DMS53 (cell line): ENCODE measurements at places on chromosomes 3 and 15.
A peak's percentile ranks its signal among the peaks of the same experiment; 100 is the strongest.

GRCh38 chr3:133208184-133208583 lies 170.0 kb downstream of the TMEM108 start:
- DNase-seq, result peak; percentile 74

DNA sequence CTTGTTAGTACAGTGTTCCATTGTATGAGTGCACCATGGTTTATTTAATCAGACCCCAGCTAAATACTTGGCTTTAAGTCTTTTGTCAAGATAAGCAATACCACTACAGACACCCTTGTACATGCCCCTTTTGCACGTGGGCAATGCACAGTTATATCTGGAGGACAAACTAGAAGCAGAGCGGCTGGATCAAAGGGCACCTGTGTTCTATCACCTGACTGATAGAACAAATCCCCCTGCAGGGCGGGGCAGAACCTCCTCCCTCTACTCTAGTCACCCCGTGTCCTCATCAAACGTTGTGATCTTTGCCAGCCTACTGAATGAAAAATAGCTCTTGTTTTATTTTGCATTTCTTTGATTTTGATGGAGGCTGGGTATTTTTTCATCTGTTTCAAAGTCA lies 314.9 kb downstream of the TLE3 start:
- peak; percentile 78 for DNase-seq

DNA sequence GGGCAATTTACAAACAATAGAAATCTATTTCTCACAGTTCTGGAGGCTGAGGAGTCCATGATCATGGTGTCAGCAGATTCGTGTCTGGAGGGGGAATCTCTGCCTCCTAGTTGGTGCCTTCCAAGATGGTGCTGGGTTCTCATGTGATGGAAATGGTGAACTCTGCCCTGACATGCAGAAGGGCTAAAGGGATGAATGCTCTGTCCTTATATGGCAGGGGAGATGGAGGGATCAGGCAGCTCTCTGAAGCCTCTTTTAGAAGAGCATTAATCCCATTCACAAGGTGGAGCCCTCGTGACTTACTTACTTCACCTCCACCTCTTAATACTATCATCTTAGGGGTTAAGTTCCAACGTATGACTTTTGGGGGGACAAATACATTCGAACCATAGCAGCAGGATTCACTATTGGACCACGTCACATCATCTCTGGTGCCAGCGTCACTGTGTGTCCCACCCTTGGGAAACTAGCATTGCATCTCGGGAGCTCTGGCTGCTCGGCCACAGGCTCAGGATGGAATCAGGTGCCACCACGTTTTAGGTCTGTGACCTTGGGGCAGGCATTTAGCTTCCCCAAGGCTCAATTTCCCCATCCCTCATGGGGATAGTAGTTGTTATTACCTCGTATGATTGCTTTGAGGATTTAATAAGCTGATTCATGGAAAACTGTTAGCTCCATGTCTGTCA lies 53.0 kb downstream of the SV2B start:
- DNase-seq, result no peak

DNA sequence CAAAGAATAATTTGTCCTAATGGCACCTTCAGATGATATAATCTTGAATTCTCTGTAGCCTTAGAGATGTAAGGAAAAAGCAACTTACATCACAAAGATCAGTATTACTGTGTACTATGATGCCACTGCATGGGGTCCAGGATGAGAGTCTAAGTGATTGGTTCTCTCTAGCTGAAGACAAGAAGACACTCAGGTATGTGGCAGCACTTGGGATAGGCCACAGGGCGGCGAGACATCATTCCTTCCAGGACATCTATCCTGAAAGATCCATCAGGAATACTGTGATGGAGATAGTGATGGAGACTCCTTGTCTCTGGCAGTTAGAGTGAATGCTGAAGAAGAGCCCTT lies 2.5 kb downstream of the CD200 start:
- DNase-seq, result no peak

- peak; percentile 53 for DNase-seq
Measured at GRCh38 chr3:140972833-140973232, 31.2 kb downstream of the SLC25A36 start.

DNA sequence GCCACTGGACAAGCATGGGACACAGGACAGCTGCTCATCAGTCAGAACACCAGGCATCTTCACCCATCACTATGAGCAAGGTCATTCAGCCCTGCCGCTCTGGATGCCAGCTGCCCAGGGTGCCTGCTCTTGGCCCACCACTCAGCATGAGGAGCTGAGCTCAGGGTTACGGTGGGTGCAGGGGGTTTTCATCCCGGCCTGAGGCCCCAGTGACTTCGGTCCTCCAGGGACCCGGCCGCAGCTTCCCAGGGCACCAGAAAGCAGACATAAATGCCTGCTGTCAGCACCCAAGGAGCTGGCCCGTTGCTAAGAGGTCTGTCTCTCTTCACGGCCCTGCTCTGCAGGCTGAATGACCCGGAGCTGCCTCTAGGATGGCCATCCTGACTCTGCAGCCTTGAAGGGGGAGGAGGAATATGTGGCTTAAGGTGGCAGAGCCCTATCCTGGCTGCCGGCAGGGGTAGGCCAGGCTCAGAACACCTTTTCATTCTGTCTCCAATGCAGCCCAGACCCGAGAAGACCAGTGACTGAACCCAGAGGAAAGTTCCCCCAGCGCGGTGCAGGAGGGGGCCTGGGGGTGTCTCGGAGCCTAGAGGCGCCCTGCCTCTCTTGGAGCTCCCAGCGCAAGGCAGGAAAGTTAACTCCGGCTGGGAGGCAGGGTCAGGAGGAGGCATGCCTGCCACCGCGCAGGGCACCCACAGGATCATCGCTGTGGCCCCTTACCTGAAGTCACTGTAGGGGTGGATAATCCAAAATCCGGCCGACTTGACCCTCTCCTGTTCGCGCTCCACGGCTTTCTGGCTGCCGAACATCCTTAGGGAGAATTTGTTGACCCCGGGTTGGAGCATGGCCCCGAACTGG lies 1.8 kb downstream of the HCN4 start:
- DNase-seq, result peak; percentile 21
